ENCODE measurements at places on chromosomes 12 and 14. TPM values are rescaled to one million over a fixed set of nuclear protein-coding genes. Genes with fewer than 3 reads are reported as not detected.

SOAT2 gene
- total RNA-seq, result not detected

CPNE6 gene
- not detected for total RNA-seq

GRCh38 chr12:53596920-53597363 lies 29.2 kb downstream of the ATF7 start:
- DNase-seq, result no peak
- no peaks in the 10 kb centered on the region for H3K36me3 ChIP-seq
- H3K4me1 ChIP-seq, result no peaks in the 10 kb centered on the region
- H3K27ac ChIP-seq, result no peak overlapping the region
- H3K27me3 ChIP-seq, result no peaks in the 10 kb centered on the region

GRCh38 chr12:82966001-82966559 lies 279.4 kb downstream of the TMTC2 start:
- no peak overlapping the region for H3K4me3 ChIP-seq
- H3K27ac ChIP-seq, result no peak overlapping the region
- DNase-seq, result no peak
- no peaks in the 10 kb centered on the region for H3K27me3 ChIP-seq

DNA sequence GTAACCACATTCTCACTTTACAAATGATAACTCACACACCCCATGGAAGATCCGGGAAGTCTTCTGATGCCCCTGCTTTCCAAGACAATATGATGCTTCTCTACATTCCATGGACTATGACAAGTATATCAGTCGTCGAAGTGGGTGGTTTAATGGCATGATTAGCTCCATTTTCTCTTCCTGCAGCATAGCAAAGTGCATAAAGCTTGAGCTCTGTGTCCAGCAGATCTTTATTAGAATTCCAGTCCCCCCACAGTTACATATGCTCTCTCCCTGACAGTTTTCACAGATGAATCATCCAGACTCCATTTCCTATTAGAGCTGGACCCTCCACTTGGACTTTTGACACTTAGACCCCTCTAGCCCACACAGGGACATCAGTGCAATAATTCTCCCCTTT lies 174.9 kb downstream of the BCAT1 start:
- no peak for DNase-seq
- H3K4me1 ChIP-seq, result no peaks in the 10 kb centered on the region
- no peak overlapping the region for H3K27ac ChIP-seq
- no peaks in the 10 kb centered on the region for H3K27me3 ChIP-seq
- H3K36me3 ChIP-seq, result no peaks in the 10 kb centered on the region
- no peak overlapping the region for H3K4me3 ChIP-seq

DACT1 gene
- total RNA-seq, result 29.5 TPM

FGD4 gene
- total RNA-seq, result 0.62 TPM

GRCh38 chr12:127455347-127456265 lies 811.4 kb upstream of the TMEM132C start:
- H3K4me3 ChIP-seq, result no peak overlapping the region
- H3K4me1 ChIP-seq, result no peaks in the 10 kb centered on the region
- H3K36me3 ChIP-seq, result no peaks in the 10 kb centered on the region
- H3K27ac ChIP-seq, result no peak overlapping the region
- no peaks in the 10 kb centered on the region for H3K27me3 ChIP-seq

BICDL1 gene
- 111 TPM for total RNA-seq

TCL1A gene
- total RNA-seq, result 4.9 TPM

DNA sequence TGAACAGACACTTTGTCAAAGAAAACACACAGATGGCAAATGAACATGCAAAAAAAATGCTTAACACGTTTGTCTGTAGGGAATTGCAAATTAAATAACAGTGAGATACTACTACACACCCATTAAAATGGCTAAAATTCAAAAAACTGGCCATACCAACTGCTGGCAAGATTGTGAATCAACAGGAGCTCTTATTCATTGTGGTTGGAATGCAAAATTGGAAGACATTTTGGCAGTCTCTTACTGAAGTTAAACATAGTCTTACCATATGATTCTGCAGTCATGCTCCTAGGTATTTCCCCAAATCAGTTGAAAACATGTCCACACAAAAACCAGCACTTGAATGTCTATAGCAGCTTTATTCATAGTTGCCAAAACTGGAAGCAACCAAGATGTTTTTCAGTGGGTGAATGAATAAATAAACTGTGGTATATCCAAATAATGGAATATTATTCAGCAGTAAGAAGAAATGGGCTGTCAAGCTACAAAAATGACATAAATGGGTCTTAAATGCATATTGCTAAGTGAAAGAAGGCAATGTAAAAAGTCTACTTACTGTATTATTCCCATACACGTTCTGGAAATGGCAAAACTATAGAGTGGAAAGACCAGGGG lies 91.4 kb downstream of the PLEKHA5 start:
- no peak overlapping the region for H3K27ac ChIP-seq
- no peaks in the 10 kb centered on the region for H3K36me3 ChIP-seq
- DNase-seq, result no peak
- no peaks in the 10 kb centered on the region for H3K27me3 ChIP-seq
- no peak overlapping the region for H3K4me3 ChIP-seq
- no peaks in the 10 kb centered on the region for H3K4me1 ChIP-seq

BDKRB1 gene
- not detected for total RNA-seq

DNA sequence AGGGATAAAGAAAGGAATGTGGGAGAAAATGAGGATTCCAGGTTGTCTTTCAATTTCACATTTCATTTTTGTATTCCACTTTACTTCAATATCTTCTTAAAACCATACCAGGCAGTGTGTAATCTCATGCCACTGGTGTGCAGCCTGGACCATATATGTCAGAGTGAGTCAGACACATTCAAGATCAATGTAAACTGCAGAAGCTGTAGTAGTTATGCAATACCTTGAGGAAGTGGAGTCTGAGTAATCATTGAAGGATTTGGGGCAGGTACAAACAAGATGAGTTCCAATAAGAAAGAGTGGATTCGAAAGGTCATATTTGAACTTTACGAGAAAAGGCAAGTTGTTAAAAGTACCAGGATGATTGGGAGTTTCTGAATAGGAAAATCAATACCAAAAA lies 14.1 kb downstream of the PLCZ1 start:
- no peak for DNase-seq
- no peak overlapping the region for H3K4me3 ChIP-seq
- H3K4me1 ChIP-seq, result no peaks in the 10 kb centered on the region
- H3K27me3 ChIP-seq, result no peaks in the 10 kb centered on the region
- no peak overlapping the region for H3K27ac ChIP-seq
- H3K36me3 ChIP-seq, result no peaks in the 10 kb centered on the region

SERPINA9 gene
- not detected for total RNA-seq

- no peak for DNase-seq
- H3K4me1 ChIP-seq, result no peaks in the 10 kb centered on the region
- no peaks in the 10 kb centered on the region for H3K27me3 ChIP-seq
- H3K4me3 ChIP-seq, result no peak overlapping the region
- H3K27ac ChIP-seq, result no peak overlapping the region
- no peaks in the 10 kb centered on the region for H3K36me3 ChIP-seq
Observed at GRCh38 chr14:76710056-76711010, 50.9 kb upstream of the VASH1 start.

GRCh38 chr14:68795597-68796417 lies 2.9 kb upstream of the ZFP36L1 start:
- no peaks in the 10 kb centered on the region for H3K36me3 ChIP-seq
- H3K27me3 ChIP-seq, result no peaks in the 10 kb centered on the region

DNA sequence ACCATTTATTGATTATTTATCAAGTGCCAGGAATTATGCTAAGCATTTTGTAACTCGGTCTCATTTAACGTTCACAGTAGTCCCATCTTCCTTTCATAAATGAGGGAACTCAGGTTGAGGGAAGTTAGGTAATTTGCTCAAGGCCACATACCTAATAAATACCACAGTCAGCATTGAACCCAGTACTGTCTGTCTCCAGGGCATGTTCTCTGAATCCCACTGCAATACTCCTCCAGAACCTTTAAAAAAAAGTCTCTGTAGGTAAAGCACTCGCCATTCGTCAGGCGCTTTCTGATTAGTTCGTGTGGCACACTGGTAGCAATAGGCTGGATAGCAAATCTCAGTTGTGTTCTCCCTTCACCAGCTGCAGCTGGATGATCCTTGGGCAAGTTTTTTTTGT lies 14.3 kb downstream of the SLC17A8 start:
- no peaks in the 10 kb centered on the region for H3K27me3 ChIP-seq
- no peaks in the 10 kb centered on the region for H3K36me3 ChIP-seq
- no peaks in the 10 kb centered on the region for H3K4me1 ChIP-seq
- no peak for DNase-seq

LUM gene
- total RNA-seq, result not detected

- H3K4me1 ChIP-seq, result no peaks in the 10 kb centered on the region
- no peak overlapping the region for H3K4me3 ChIP-seq
- no peaks in the 10 kb centered on the region for H3K36me3 ChIP-seq
- no peak for DNase-seq
- H3K27ac ChIP-seq, result no peak overlapping the region
Observed at GRCh38 chr14:102686196-102686801, 91.0 kb upstream of the TRAF3 start.

GRCh38 chr12:102033991-102034745 lies 27.6 kb downstream of the WASHC3 start:
- H3K27ac ChIP-seq, result no peak overlapping the region
- DNase-seq, result no peak
- no peaks in the 10 kb centered on the region for H3K4me1 ChIP-seq
- no peaks in the 10 kb centered on the region for H3K27me3 ChIP-seq
- no peak overlapping the region for H3K4me3 ChIP-seq

NGB gene
- not detected for total RNA-seq

Data from naive thymus-derived CD4-positive, alpha-beta T cell (primary cell).